ENCODE measurements at places on chromosomes 7 and 10.

GRCh38 chr7:68180761-68181160 is 1184.1 kb downstream of the TYW1 start:
- DNase-seq, result no peak

- no peak for DNase-seq
Observed at GRCh38 chr7:45591101-45591906, 17.1 kb downstream of the ADCY1 start.

DNA sequence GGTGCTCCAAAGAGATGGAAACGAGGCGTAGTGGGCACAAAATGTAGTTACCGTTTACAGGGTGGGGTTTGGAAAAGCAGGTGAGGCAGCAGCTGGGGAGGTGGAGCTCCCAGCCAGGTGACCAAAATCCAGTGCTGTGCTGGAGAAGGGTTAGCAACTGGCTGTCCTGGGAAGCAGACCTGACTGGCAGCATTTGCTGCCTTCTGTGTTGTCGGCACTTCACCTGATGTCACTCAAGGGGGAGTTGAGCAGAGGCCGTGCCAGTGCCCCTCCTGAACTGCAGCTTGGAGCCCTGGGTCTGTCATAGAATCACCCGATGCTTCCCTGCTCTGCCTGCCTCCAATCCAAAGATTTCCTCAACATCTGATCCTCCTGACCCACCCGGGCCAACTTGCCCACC is 12.8 kb downstream of the GCK start:
- DNase-seq, result no peak

DNA sequence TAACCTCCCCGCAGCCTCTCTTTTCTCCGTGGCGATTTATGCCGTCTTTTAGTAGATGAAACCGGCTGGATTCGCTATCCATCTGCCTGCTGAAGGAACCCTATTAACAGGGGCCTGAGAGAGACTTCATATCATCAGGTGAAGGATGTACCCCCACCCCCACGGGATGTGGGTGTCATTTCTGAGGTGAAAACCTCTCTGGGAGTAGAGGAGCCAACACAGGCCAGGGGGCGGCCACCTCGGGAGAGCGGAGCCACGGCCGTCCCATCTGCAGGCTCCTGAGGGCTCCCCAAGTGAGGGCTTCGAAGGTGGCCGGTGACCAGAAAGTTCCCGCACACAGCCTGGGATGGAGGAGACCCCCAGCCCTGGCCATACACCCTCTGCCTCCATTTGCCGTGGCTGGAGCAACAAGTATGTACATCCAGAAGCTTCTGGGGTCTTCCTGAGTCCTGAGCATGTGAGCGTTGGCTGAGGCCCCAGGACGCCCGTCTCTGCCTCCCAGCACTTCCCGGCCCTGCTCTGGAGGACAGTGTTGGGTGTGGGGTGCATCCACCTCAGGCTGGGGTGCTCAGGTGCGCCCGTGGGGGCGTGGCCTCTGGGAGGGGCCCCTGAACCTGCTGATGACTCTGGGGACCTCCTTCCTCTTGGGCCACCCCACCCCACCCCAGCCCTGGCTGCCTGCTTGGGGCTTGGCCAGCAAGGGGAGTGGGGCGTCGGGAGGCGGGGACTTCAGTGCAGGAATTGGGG is 84.7 kb downstream of the NKX6-2 start:
- no peak for DNase-seq

DNA sequence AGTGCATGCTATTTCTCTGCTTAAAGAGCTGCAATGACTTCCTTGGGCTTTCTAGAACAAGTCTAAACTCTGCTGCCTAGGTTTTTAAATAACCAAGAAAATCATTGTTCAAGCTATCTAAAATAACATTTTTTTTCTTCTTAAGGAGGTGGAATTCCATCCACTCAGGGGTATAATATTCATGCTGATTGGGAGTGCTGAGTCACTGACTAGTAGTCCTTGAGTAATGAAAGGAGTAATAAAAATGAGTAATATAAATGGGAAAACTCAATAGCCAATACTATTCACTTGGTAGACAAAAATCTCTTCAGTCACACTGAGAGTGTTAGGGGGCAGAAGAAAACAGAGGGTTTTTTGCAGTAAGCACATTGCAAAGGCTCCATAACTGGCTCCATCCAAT is 72.0 kb downstream of the GFRA1 start:
- DNase-seq, result no peak

DNA sequence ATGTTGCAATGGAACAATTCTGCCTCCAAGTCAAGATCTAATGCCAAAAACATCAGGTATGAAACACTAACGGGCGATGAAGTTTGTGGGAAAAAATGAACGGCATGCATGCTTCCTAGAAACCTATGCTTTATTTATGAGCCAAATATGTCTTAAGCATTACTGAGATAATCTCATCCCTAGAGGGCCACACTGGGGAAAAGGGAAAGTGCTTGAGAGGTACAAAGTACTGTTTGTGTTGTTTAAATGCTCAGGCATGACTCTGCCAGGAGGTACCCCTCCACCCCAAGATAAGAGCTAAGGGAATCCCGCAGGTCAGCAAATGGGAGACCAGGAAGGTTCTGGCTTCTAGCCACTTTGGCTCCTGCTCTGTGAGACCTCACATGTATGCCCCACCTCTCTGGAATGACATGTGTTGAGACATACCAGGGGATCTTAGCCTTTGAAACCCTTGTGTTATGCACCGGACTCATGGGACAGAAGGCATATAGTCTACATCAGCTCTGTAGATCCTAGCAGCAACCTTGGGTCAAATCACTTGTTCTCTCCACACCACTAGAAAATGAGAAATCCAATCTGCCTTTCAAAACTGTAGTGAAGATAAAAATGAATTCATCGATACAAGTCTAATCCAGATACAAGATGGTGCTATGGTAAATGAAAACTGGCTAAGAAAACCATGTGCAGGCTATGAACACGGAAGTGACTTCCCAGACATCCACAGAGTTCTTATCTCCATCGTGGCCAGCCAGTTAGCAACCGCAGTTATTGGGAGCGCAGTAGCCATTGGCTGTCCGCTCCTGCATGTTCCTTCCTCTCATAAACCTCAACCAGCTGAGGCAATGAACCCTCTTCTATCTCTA is 61.0 kb downstream of the CREB3L2 start:
- no peak for DNase-seq

DNA sequence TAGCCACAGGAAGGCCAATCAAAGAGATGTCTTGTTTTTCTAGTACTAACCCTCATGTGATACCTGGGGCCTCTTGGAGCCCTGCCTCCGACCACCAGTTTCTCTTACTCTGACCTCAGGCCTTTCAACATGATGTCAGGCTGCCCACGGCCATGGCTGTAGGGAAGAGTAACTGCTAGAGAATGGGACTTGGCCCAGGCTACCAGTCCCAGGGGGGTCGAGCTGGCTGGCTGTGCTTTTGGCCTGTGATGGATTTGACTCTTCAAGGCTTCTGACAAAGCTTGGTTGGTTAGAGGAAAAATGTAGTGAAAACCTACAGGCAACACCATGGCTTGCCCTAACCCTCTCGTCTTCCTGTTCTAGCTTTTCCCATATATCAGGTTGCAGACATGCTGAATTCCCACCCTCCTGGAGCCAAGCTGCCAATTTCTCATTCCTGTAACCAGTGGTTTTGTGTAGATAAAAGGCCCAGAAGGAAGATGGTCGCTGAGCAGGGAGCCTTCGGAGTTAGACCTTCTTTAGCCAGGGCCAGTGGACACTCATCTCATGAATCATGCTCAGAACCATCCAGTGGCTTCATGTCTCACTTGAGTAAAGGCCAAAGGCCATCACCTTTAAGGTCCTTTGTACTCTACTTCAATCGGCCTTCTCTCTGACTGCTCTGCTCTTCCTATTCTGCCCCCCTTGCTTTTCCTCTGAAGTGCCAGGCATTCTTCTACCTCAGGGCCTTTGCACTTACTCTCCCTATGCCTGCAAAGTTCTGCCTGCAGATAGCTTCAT is 19.7 kb downstream of the SUFU start:
- no peak for DNase-seq
